ENCODE measurements at places on chromosomes 6 and 20.
A peak's percentile ranks its signal among the peaks of the same experiment; 100 is the strongest.

DNA sequence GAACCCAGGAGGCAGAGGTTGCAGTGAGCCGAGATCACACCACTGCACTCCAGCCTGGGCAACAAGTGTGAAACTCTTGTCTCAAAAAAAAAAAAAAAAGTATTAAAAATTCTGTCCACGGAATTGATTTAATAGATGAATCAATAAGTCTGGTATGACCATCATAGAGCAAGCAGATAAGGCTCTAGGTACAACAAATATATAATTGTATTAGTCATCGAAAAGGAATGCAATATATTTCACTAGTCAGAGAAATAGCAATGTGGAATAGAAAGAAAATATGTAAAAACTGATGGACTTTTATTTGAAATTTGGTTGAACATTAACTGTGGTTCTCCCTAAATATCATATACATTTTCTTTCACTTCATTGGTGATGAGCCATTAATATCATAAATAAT lies 476.8 kb upstream of the AGPAT4 start:
- DNase-seq = no peak

GRCh38 chr6:161128680-161129196 lies 137.2 kb downstream of the MAP3K4 start:
- DNase-seq = peak; percentile 16

GRCh38 chr20:56223352-56223751 lies 25.2 kb upstream of the MC3R start:
- no peak for DNase-seq

GRCh38 chr20:13610184-13610583 lies 28.5 kb downstream of the TASP1 start:
- DNase-seq = no peak

GRCh38 chr20:62622877-62623487 lies 19.3 kb upstream of the SLCO4A1 start:
- no peak for DNase-seq

- no peak for DNase-seq
These were observed 26.8 kb downstream of the MCM8 start for GRCh38 chr20:5977223-5977622.

GRCh38 chr6:123965894-123966293 lies 162.2 kb downstream of the NKAIN2 start:
- DNase-seq = no peak

- no peak for DNase-seq
These were observed 205.7 kb downstream of the EPM2A start for GRCh38 chr6:145529582-145529981.

GRCh38 chr20:20856956-20857355 lies 144.5 kb upstream of the RALGAPA2 start:
- no peak for DNase-seq

GRCh38 chr6:32589596-32590449 lies at the start of gene HLA-DRB1:
TSS of gene HLA-DRB1 (minus strand) at chr6:32589848. CDS start at chr6:32589742, 106 bp downstream.
- no peak for DNase-seq

GRCh38 chr20:6169251-6169650 lies 46.4 kb upstream of the FERMT1 start:
- DNase-seq = no peak

DNA sequence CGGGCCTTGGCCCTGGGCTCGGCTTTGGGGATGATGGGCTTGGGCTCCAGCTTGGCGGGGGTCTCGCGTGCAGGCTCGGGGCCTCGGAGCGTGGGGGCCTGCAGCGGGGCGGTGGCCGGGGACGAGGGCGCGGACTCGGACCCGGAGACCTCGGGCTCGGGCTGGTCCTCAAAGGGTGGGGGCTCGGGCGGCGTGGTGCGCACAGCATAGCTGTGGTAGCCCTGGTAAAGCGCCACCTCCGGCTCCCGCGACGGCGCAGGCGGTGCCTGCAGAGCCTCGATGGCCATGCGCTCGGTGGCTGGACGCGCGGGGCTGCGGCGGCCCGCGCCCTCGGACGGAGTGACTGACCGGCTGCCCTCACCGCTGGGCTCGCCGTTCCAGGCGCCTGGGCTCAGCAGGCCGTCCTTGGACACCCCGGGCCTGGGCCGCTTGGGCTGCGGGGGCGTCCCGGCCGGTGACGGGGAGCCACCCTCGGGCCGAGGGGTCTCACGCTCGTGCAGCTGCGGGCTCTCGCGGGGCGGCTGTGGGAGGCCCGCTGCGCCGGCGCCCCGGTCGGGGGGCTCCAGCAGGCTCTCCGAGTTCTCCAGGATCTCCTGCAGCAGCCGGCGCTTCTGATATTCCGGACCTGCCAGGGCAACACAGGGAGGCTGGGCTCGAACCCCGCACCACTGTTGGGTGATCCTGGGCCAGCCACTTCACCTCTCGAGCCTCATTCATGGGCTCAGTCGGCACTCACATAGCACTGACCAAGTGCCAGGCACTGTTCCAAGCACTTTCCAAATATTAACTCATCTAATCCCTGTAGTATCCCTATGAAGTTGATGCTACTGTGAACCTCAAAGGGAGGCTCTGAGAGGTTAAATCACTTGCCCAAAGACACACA lies 71.0 kb downstream of the JPH2 start:
- no peak for DNase-seq

GRCh38 chr6:21476112-21476511 lies 117.4 kb upstream of the SOX4 start:
- DNase-seq = no peak

- no peak for DNase-seq
These were observed 769 bp downstream of the CCN6 start for GRCh38 chr6:112054555-112055190.

GRCh38 chr6:25536781-25537180 lies 115.2 kb upstream of the SCGN start:
- DNase-seq = no peak

GRCh38 chr6:157764178-157765068 lies 58.6 kb upstream of the SNX9 start:
- DNase-seq = peak; percentile 99

- no peak for DNase-seq
These were observed 3.5 kb downstream of the C20orf204 start for GRCh38 chr20:64039293-64040160.

DNA sequence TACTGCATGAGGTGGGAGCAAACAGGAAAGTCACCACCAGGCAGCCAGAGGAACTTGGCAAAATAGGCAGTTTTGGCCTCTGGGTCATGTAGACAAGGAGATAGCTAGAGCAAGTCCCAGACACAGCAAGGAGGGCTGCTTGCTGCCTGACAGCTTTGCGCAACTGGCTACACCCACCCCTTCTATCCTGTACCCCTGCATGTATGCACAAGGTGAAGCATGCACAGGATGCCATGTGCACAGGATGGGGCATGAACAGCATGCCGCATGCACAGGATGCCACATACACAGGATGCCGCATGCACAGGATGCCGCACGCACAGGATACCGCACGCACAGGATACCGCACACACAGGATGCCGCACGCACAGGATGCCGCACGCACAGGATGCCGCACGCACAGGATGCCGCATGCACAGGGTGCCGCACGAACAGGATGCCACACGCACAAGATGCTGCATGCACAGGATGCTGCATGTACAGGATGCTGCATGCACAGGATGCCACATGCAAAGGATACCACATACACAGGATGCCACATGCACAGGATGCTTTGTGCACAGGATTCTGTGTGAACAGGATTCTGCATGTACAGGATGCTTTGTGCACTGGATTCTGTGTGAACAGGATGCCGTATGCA lies 104.9 kb upstream of the IYD start:
- peak; percentile 5 for DNase-seq

DNA sequence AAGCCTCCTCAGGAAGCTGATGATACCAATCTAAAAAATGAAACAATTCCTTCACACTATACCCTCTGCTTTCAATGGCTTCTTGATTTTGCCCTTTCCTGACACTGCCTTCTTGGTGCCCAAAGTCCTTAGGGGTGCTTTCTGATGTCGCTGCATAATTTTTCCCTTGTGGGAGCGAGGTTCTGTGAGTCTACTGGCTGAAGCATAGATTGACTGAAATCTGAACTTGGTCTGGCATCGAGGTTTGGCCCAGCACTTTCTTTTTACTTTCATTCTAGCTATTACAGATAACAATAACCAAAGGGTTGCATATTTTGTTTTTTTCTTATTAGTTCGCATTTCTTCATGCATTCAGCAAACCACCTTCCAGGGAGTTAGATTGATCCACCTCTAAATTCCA lies 65.8 kb downstream of the E2F3 start:
- DNase-seq = no peak

- peak; percentile 5 for DNase-seq
These were observed 802.4 kb downstream of the TFAP2A start for GRCh38 chr6:9612489-9612888.

DNA sequence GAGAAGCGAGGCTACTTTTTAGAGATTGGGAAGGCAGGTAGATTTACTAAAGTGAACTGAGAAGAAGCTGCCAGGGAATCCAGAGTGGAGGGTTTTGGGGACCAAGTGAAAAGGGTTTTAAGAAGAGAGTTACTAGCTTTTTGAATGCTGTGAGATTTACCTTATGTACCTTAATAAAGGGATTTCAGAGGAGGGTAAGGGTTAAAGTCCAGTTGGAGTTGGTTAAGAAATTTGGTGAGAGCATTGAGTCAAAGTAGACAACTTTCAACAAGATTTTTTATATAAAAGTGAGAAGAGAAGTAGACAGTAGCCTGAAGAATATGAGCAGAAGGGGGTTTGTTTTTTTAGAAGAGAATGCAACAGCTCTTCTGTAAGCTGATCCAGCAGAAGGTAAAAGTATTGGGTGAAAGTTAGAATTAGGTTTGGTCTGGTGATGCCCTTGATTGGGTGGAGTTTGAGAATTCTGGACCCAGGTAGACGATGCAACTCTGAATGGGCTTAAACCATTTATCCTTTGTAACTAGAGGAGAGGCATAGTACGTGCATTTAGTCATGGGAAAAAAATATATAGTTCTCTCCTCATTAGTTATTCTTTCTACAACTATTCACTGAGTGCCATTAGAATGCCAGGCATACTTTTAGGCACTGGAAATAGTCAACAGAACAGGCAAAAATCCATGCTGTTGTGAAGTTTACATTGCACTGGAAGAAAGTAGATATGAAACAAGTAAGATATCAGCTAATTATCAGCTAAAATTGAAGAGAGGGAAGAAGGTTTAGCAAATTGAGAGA lies 44.8 kb downstream of the ATRN start:
- DNase-seq = no peak

DNA sequence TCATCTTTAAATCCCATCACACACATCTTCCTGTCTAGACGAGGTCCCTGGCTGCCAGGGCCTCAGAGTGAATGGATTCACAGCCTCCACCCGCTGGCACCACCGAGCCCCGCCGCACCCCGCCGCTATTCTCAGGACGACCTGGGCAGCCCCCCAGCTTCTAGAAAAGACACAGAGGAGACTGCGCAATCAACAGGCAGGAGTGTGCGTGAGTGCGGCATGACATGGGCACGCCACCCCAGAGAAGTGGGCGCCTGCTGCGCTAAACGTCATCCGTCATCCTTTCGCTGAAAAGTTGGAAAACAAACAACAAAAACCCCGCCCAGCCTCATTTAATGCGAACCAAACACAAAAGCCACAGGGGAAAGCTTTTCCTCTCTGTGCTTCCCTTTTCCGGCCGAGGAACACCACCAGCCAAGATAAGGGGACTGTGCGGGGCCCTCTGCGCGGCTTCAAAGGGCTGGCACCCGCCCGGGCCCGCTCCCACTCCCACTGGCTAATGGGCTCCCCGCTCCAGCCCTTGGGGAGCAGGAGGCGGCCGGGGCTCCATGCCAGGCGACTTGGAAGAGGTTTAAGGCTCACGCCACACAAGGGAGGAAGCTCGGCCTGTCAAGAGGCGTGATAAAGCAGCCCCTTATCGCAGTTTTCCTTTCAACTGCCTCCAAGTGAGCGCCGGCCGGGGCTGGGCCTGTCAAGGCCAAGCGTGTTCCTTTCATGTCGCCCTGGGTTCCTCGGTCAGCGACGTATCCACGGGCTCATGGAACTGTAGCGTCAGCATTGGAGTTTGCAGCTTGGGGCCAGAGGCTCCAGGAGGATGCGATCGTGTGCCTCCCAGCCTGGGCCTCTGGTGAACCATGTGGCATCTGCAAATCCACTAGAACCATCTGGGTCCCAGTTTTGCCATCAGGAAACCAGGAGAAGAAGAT lies 50.1 kb downstream of the NFATC2 start:
- peak; percentile 86 for DNase-seq

DNA sequence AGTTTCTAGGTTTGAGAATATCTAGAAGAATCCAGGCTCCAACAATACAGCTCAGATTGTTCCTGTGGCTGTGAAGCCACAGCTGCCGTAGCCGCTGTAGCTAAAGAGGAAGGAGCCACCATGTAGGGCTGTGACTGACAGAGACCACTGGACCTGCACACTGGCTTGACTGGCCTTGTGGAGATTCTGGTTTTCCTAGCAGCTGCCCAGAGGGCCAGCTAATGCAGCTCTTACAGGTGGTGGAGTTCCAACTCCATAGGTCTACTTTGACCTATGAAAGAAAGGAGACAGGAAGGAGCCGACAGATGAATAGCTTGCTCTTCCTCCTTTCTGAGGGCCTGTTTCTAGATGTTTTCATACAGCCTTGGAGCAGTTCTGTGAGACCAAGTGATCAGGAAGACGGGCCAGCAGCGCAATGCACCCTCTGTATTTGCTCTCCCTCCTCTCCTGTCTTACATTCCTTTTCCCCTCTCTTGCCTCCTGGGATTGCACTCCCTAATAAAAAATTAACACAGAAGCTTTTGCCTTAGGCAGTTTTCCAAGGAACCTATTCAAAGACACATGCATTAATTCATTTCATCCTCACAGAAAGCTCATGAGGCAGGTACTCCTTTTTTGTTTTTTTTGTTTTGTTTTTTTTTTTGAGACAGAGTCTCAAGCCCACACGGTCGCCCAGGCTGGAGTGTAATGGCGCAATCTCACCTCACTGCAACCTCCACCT lies 51.8 kb upstream of the MYB start:
- DNase-seq = no peak

DNA sequence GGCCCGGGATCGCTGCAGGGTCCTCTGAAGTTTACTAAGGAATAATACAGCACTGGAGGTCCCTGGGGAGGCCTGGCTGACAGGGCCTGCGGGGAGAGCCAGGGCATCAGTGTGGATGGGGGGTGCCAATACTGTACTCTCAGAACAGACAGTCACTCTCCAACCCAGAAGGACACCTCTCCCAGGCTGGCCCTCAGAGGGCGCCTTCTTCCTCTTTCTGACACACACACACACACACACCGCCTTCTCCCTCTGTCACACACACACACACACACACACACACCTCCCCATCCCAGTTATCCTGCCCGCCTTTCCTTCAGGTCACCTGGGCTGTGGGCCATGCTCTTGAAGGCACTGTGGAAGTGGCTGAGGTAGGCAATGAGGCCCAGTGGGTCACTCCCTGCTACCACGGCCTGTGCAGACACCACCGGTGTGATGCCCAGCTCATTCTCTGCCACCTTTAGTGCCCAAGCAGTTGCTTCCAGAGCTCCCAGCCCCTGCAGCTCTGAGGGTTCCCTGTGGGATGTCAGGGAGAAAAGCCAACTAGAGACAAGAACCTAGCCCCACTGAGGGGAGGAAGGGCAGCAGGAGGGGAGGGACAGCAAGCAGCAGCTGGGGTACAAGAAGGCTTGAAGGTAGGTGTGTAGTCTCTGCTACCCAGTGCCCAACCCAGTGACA lies 7.5 kb downstream of the SMPD2 start:
- no peak for DNase-seq
